ENCODE measurements at places on chromosomes 2 and 18.

DNA sequence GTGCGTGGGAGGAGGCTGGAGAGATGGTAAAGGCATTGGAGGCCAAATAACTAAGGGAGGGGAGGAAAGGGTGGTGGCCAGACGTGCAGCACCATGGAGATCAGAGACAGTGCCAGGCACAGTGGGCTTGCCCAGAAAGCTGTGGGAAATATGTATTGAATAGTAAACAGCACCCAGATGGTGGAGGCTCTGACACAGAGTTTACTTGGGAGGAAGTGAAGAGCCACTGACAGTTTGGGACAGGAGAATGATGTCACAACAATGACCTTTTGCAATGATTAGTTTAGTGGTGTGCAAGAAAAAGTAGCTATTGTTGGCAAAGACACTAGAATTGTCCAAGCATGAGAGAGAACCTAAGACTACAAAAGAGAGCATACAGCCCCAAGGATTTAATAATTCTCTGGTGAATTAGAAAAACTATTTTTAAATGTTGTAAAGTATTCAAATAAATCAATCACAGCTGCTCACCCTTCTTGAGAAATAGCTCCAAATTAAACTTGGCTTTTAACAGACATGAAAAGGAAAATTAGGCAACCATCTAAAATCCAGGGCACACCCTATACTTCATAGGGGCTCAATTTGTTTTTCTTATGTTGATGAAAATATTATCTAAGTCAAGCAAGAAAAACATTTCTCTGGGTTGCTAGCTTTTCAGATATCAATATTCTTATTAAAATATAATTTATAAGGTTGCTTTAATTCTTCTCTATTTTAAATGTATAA is 458.7 kb upstream of the HNRNPA3 start:
- DNase-seq: no peak

GRCh38 chr2:194445226-194445625 is 1211.8 kb upstream of the SLC39A10 start:
- no peak for DNase-seq

DNA sequence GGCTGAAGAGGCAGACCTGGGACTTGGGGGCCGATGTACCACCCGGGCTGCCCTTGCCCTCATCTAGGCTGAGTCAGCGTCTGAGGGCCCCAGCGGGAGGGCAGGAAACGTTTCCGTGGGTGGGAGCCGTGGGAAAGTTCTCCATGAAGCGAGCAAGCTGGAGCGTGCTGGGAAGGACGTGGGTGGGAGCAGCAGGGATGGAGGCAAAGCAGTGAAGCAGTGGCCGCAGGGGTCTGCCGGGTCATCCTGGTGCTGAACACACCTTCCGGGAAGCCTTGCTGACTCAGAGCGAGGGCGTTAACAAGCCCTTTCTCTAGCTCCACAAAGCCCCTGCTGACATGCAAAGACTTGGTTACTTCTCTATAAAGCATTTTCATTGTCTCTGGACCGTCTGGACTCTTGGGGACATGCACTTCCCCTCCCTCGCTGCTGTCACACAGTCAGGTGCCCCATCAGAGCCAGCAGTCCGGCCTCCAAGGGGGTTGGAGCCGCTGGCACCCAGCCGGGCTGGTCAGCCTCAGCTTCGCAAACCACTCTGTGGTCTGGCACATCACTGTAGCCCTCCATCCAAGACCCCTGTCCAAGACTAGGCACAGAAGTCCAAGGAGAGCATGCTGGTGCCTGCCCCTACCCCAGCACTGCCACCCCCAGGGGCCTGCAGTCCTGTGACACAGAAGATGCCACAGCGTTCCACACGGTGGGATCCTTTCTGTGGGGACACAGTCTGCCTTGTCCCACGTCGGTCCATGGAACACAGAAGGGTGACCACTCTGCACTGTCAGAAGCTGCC is 115.1 kb upstream of the GPC1 start:
- no peak for DNase-seq

GRCh38 chr2:227228061-227228667 is 63.7 kb downstream of the COL4A3 start:
- no peak for DNase-seq

GRCh38 chr2:61604433-61604832 is 66.3 kb upstream of the XPO1 start:
- no peak for DNase-seq

DNA sequence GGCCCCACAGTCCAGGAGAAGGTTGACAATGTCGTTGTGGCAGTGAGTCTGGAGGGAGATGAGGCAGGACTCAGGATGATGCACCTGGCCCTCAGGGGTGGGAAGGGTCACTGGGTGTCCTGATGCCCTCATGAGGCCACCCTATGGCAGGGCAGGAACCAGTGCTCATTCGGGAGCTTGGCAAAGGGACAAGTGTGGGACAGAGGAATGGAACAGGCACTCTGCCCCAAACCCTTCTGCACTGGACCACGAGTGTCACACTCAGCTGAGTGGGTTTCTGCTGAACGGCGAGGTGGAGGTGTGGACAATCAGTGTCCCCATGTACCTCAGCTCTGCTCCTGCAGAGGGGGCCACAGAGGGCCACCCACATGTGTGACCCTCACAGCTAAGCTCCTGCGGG is 32.0 kb downstream of the ANKMY1 start:
- no peak for DNase-seq

GRCh38 chr2:11527001-11527400 is 6.8 kb upstream of the GREB1 start:
- DNase-seq: no peak

DNA sequence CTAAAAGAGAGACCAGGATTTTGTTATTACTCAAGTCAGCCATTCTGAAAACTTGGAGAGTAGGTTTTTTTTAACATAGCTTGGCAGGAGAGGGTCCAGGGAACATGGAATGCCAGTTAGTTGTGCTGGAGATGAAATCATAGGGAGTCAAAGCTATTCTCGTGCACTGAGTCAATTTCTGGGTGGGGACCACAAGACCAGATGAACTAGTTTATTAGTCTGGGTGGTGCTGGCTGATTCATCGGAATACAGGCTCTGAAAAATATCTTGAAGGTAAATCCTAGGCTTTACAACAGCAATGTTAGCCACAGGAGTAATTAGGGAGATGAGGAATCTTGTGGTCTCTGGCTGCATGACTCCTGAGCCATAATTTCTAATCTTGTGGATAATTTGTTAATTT is 921.4 kb downstream of the TRIB2 start:
- DNase-seq: no peak

GRCh38 chr2:27380626-27381545 is at the start of gene ZNF513:
ZNF513 (minus strand) TSS chr2:27380734; CDS start chr2:27380526, 208 bp downstream.
- DNase-seq: peak; percentile 89

DNA sequence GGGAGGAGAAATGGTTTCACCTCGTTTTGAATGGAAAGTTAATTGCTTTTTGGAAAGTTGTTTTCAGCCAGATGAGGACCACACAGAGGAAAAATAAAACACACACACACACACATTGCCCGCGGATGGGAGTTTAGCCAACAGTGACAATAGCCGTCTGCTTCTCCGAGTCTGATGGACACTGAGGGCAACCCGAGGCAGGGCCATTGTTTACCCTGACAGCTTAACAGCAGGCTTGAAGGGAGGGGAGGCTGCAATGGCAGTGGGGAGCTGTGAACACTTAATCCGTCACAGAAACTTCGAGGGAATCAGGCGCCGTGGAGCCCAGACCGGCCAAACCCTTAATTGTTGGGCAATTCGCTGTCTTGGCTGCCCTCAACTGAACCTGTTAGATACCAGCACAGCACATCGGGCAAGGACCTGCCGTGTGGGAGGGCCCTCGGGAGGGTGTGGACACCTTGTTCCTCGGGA is 145.9 kb downstream of the ACKR3 start:
- DNase-seq: no peak

- DNase-seq: no peak
Observed at GRCh38 chr2:30272761-30273573, 41.6 kb downstream of the LBH start.

- no peak for DNase-seq
Observed at GRCh38 chr2:230738391-230738811, 25.8 kb downstream of the CAB39 start.

- no peak for DNase-seq
Observed at GRCh38 chr2:202299712-202300111, 34.1 kb downstream of the NOP58 start.

GRCh38 chr2:73494031-73494430 is 108.4 kb downstream of the ALMS1 start:
- no peak for DNase-seq

- no peak for DNase-seq
Observed at GRCh38 chr2:145203891-145204290, 684.0 kb upstream of the ZEB2 start.

DNA sequence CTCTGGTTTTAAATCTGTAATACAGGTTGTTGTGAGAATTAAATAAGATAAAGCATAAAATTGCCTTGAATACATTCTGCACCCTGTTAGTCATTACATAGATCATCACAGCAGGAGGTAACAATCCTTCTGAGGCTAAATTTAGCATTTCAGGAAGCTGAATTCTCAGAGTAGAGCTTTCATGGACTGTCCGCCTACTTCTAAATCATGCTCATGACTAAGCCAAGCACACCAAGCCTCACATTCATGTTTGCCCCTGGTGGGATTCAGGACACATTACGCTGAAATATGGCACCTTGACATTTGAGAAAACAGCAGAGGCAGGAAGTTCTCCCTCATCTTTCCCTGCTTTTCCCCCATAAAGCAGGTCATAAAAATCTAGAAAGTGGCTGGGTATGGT is 16.6 kb upstream of the PIK3C3 start:
- DNase-seq: no peak

DNA sequence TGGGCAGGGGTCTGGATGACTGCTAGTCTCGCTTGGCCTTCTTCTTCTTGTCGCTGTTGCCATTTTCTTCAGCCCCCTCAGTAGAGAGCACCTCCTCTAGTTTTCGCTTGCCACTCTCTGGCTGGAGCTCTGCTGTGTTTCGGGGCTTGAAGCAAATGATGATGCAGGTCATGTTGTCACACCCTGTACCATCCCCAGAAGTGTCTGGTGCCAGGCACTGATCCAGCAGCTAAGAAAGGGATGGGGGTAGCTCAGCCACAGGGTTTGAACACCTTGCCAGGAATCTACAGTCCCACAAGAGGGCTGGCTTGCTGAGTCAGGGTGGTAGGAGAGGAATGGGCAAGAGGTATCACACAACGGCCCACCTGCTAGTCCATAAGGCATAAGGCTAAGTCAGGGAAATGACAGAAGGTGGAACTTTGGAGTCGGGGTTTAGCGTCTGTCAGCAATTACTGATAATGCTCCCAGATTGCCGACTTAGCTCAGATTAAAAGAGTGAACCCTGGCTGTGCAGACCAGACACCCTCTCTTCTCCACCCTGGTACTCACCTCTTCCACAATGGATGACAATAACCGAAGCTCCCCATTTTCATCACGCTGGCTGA is 1.1 kb upstream of the ZNF513 start:
- DNase-seq: no peak

- no peak for DNase-seq
Observed at GRCh38 chr2:157261199-157261782, 3.8 kb downstream of the GALNT5 start.

- DNase-seq: no peak
Observed at GRCh38 chr18:59751186-59751585, 54.0 kb upstream of the CCBE1 start.

DNA sequence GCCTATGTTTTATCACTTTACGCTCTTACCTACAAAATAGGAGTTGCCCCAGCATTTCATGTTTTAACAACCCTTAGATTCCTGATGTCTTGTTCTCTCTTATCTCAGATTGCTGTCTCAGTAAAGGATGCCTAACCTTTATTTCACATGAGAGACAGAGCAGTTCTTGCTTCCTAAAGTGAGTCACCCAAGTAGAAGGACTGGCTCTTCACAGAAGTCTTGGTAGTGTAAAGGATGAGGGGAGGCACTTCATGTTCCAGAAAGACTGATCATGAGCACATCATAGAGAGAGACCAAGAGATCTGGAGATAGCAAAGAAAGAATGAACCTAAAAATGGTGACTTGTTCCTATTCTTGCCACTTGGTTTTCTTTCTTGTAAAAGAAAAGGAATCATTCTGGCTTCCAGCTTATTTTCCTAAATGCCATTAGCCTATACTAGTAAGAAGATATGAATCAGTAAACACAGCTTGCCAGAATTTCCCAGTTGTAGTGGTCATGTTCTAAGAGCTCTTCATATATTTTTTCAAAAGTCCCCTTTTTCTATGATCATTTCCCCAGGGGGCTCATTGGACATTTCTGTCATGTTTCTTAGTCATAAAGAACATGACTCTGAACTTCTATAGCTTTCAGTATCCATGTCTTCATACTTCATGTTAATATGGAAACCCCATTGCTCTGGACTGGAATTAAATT is 54.9 kb downstream of the MAPRE2 start:
- no peak for DNase-seq

- peak; percentile 11 for DNase-seq
Observed at GRCh38 chr2:40371525-40372282, 80.2 kb downstream of the SLC8A1 start.

GRCh38 chr18:37953876-37954275 is 388.3 kb upstream of the CELF4 start:
- no peak for DNase-seq

DNA sequence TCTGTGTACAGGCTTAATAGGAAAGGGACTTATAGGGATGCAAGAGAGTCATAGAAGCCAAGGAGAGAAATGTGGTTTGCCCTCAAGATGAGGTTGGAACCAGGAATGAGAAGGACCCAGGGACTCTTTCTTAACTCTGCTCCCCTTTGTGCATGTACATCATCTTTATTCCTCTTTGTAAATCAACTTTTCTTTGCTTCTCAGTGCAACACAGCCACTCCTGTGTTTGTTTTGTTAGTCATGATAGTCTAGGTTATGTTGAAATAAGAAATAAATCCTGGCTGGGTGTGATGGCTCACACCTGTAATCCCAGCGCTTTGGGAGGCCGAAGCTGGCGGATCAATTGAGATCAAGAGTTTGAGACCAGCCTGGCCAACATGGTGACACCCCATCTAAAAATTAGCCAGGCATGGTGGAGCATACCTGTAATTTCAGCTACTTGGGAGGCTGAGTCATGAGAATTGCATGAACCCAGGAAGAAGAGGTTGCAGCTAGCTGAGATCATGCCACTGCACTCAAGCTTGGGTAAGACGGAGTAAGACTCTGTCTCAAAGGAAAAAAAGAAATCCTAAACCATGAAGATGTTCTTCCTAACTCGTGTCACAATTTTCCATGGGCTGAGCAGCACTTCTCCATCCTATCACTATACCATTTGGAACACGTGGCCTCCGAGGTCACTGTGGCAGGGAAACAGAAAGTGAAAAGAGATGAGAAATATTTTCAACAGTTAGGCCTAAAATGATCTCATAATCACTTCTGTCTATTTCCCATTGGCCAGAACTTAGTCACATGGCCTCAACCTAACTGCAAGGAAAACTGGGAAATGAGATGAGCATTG is 73.0 kb upstream of the TMEM17 start:
- DNase-seq: no peak

- peak; percentile 23 for DNase-seq
Observed at GRCh38 chr2:208545403-208546042, 138.9 kb downstream of the PTH2R start.

GRCh38 chr18:58344861-58345463 is 283.9 kb downstream of the ALPK2 start:
- peak; percentile 45 for DNase-seq

DNA sequence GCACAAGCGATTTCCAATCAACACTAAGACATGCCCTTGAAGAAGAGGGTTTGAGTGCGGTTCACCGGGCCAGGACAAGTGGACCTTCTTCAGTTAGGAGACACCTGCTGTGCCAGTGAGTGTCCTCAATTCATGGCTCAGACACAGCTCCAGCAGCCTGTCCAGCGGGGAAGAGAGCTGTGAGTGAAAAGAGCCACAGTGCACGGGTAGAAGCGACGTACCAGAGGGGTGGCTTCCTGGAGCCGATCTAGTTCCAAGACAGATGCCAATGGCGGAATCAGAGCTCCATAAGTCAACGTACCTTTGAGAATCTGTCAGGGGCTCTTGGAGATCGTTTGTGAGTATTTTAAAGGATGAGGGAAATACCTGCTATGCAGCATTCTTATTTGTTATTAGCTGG is 119.9 kb upstream of the SALL3 start:
- no peak for DNase-seq

GRCh38 chr2:10721396-10722251 is at the start of gene ATP6V1C2:
ATP6V1C2 (plus strand) TSS chr2:10721630; CDS start chr2:10722850, 1,220 bp downstream.
- DNase-seq: peak; percentile 51

Measured in endothelial cell (in vitro differentiated cells).